ENCODE measurements at places on chromosomes 6 and 20.
A peak's percentile ranks its signal among the peaks of the same experiment; 100 is the strongest.

DNA sequence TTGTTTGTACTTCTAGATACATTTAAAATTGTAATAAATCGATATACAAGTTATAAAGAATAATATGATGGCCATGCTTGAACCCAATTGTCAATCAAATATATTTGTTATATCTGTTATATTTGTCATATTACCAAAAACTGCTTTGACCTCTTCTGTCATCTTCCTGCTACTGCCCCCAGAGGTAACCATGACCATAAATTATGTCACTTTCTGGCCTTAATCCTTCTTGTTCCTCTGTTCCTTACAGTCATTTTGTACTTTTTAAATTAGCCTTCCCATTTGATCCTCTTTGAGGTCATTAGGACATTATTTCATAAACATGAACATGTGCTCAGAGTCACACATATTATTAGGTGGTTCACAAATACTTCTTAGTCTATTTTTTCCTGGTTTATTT, 124.7 kb downstream of the HFE start:
- no peak for DNase-seq

GRCh38 chr6:143034689-143035334, 25.9 kb upstream of the AIG1 start:
- DNase-seq: no peak

DNA sequence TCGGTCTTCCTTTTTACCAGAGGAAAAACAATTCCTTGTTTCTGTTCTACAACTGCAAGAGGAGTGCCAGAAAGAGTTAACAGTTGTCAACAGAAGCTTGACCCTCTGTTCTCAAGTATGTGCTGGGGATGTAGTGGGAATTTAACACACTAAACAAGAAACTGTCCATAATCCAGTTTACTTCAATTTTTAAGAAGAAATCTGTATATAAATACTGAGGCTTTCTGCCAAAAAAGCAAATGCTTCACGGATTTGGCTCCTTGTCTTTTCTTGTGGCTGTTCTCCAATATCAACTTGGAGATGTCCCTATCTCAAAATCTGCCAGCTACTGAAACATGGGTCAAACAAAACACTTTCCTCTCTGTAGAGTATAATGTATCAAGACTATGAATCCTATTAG, 26.8 kb downstream of the REV3L start:
- DNase-seq: no peak

- peak; percentile 93 for DNase-seq
These were observed 25.3 kb downstream of the TBC1D7 start for GRCh38 chr6:13302751-13303667.

DNA sequence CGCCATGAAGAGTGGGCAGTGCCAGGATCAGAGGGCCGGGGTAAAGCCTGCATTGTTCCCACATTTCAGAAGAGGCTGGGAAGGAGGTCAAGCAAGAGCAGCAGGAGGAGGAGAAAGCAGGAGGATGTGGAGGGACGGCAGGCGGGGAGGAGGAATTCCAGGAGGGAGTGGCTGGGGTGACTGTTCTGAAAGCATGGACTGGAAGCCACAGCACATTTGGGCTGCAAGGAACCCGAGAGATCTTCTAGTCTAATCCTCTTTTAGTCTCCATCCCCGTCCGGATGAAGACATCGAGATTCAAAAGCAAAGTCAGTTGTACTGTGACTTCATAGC, 76.9 kb downstream of the FAM50B start:
- no peak for DNase-seq

- DNase-seq: no peak
These were observed 194.1 kb downstream of the ARID1B start for GRCh38 chr6:156971153-156971885.

All from skeletal muscle cell (primary cell).